ENCODE measurements at places on chromosomes 2 and 18.

DNA sequence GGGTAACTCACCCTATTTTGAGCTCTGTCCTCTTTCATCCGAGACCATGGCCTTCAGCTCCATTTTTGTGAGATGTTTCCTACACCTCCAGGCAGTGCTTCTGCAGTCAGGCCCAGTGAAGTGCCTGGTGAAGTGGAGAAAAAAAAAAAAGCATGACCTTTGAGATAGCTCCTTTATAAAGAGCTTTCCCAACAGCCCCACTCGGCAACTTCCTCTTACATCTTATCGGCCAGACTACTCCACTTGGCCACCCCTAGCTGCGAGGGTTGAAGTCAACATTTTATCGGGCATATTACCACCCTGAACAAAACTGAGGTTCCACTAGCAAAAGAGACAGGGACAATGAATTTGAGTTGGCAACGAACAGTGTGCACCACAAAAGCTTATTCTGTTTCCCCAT lies 124.8 kb upstream of the RNF152 start:
- no peak for DNase-seq

DNA sequence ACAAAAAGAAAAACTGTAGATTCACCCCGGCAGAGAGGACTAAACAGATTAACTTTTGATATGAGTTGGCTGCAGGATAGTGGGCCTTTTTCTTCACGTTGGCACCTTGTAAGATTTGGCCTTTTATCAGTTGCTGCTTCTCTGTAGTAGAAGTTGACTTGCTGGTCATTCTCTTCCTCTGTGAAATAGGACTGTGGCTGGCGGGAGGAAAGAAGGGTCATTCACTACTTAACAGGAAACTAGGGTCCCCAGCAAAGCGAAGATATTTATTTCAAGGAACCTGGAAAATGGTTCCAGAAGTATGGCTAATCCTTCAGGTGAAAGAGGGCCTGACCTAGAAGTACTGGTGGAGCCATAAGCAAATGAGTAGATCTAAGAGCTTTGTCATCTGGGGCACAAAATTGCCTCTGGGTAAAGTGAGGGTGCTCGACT lies 383 bp upstream of the ATP5MC3 start:
- no peak for DNase-seq

- DNase-seq = no peak
These were observed 15.0 kb downstream of the NCKAP5 start for GRCh38 chr2:133553251-133553650.

DNA sequence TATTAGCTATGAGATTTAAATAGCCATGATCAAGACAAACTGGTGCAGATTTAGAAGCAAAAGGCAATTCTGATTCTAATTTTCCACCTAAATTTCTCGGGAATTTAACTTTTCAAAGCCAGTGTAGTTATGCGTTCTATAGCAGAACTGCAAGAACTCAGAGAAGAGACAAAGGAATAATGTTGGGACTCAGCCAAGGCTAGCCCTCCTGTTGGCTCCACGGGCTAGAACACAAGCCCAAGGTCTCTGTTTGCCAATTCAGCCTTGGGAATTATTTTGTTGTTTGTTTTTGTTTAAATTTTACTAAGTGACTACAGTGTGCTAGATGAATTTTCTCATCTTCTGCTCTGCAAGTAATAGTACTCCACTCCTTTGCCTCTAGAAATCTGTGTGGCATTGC lies 121.2 kb downstream of the CACNB4 start:
- DNase-seq = no peak

DNA sequence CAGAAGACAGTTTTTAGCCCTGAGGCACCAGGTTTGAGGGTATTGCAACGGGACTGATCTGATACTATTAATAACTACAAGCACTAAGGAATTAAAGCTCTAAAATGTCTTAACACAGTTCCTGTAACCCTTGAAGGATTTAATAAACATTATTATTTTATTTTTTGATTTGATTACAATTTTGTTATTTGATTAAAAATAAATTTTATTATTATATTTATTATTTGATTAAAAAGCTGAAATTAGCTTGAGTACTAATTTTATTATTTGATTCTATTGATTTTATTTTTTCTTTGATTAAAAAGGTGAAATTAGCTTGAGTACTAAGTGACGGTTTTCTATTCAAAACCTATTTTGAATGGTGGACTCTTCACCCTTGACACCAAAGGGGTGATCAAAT lies 307.3 kb downstream of the ZNF521 start:
- DNase-seq = no peak

- DNase-seq = no peak
These were observed 43.4 kb downstream of the NMS start for GRCh38 chr2:100513650-100514049.

All from islet precursor cell (in vitro differentiated cells).